Upper lobe of right lung (tissue), 1 donor: ENCODE measurements at places on chromosomes 2 and 18.

- no peaks in the 10 kb centered on the region for H3K27me3 ChIP-seq
- no peak overlapping the region for H3K4me3 ChIP-seq
- no peaks in the 10 kb centered on the region for H3K36me3 ChIP-seq
Observed at GRCh38 chr18:42736074-42736473, 379.4 kb downstream of the RIT2 start.

DNA sequence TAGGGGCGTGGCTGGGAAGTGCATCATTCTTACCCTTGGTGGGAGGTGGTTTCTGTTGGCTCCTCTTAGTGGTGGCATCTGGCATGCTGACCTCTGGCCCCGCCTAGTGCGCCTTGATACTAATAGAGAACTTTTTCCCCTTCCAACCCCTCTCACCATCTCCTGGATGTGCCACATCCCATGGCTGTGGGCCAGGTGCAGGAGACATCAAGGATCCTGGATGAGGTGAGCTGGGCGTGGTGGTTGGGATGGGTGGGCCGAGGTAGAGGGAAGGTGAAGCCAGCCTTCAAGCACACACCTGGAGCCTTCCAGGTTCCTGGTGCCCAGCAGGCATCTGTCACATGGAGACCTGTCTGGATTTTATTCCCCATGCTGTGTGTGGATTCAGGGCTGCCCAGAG lies 149.2 kb downstream of the DYSF start:
- H3K27ac ChIP-seq = no peak overlapping the region
- H3K36me3 ChIP-seq = no peaks in the 10 kb centered on the region
- peaks cover 18% of the 10 kb centered on the region for H3K4me1 ChIP-seq
- H3K27me3 ChIP-seq = no peaks in the 10 kb centered on the region
- H3K4me3 ChIP-seq = no peak overlapping the region

- H3K4me1 ChIP-seq = no peaks in the 10 kb centered on the region
- DNase-seq = peak; percentile 53
- H3K4me3 ChIP-seq = no peak overlapping the region
- no peaks in the 10 kb centered on the region for H3K27me3 ChIP-seq
Observed at GRCh38 chr2:129781749-129782632, 197.5 kb upstream of the RAB6C start.

DNA sequence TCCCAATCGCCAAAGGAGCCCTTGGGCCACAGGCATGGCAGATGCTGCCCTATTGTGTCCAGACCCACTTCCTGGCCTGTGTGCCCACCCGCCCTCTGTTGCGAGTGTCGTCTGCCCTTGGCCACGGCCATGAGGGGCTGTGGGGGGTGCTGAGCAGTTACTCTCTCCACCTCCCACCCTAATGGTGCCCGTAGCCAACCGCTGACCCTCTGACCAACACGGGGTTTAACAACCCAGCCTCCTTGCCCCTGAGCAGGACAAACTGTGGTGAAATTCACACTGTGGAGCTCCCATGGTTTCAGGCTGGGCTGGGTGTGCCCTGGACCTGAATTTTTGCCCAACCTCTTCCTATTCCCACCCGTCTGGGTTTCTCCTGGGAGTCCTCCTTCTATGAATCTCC lies 145.7 kb upstream of the HDAC4 start:
- DNase-seq = peak; percentile 51
- H3K36me3 ChIP-seq = no peaks in the 10 kb centered on the region
- H3K27me3 ChIP-seq = no peaks in the 10 kb centered on the region

DNA sequence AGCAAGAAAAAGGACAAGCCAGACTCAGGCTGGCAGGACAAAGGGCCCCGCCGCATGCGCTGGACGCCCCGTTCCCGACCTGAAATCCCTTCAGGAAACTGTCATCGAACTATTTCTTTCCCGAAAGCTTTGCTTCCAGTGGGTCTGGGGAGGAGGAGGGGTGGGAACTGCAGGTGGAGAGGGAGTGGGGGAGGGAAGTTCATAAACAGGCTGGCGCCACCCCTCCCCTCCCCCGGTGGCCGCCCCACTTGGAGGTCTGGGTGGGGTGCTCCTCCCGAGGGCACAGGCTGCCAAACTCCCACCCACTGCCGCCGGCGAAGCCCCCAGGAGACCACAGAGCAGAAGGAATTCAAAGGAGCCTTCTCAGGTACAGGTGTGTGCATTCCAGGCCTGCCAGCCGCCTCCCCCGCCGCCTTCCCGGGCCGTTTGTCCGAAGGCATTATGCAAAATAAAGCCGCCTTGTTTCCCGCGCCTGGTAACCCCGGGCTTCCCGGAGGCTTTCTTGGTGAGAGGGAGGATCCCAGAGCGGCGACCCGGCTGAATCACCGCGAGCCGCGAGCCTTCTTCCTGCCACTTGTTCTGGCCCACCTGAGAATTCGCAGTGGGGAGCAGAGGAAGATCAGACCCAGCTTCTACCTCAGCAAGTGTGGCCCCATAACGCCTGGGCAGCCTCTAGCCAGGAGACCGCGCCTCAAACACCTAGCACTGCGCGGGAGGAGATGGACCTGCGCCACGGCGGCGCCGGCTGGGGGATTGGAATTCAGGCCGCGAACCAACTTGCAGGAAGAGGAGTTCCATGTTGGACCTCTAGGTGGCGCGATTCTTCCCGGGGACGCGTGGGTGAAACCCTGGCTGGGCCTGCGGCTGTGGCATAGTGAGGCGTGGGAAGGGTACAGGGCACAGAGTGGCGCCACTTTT lies 101.9 kb downstream of the FOXI3 start:
- H3K27me3 ChIP-seq = peaks cover 30% of the 10 kb centered on the region
- DNase-seq = peak; percentile 83
- peak overlapping the region; percentile 32 for H3K4me3 ChIP-seq
- H3K4me1 ChIP-seq = peaks cover 5% of the 10 kb centered on the region
- no peak overlapping the region for H3K27ac ChIP-seq
- no peaks in the 10 kb centered on the region for H3K36me3 ChIP-seq

DNA sequence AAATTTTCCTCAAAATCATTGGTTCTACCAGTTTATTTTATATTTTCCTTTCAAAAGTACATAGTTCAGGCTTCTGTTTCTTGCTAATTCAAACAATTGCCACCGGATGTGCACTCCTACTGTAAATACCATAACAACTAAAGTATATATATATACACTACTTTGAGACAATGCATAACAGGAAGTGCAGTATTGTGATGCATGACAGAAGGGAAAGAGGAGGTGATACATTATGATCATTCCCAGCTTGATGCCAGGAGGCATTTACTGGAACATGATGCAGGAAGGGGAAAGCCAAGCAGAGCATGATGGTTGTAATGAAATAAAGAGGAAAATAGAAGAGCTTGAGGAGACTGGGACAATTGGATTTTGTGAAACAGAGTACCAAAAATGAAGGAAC lies 215.2 kb upstream of the NT5C1B start:
- H3K27ac ChIP-seq = no peak overlapping the region
- H3K4me1 ChIP-seq = no peaks in the 10 kb centered on the region
- H3K27me3 ChIP-seq = no peaks in the 10 kb centered on the region
- no peaks in the 10 kb centered on the region for H3K36me3 ChIP-seq
- no peak overlapping the region for H3K4me3 ChIP-seq

DNA sequence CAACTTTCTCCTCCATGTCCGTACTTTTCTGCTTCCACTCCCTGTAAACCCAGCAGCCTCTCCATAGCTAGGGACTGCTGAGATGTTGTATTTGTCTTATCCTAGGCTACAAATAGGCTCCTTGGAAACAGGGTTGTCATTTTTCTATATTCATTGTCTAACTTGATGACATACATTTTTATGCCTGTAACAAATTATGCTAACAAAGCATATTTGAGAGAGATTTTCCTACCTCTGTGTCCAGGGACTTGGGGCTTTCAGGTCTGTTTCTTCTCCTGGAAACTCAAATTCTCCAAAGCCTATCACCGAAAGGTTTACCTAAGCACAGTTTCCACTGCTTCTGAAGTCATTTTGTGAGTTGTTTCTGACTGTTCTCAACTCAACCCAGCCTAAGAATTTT lies 102.7 kb downstream of the UBE2E3 start:
- no peaks in the 10 kb centered on the region for H3K27me3 ChIP-seq
- H3K4me3 ChIP-seq = no peak overlapping the region
- no peak for DNase-seq
- no peaks in the 10 kb centered on the region for H3K4me1 ChIP-seq

GRCh38 chr18:69127873-69128500 lies 272.7 kb upstream of the DOK6 start:
- no peaks in the 10 kb centered on the region for H3K4me1 ChIP-seq
- H3K27ac ChIP-seq = no peak overlapping the region
- H3K27me3 ChIP-seq = no peaks in the 10 kb centered on the region
- no peak overlapping the region for H3K4me3 ChIP-seq
- no peak for DNase-seq
- no peaks in the 10 kb centered on the region for H3K36me3 ChIP-seq
